ENCODE measurements at places on chromosomes 2 and 18.

DNA sequence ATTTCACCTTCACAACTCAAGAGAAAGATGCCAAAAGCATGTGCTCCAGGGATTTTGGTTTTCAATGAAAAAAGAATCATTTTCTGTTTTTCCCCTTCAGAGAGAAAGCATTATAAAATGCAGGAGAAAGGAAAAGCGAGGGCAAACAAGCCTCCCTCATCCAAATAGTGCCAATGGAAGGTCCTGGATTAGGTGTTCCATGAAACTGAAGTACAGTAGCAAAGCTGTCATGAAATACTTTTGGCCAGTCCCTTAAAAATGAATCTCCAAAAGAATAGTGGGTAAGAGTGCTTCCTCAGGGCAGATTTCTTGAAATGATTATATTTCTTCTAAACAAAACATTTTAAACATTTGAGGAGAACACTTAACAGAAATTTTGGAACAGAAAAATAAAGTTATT, 182.1 kb upstream of the FOSL2 start:
- no peak for DNase-seq

DNA sequence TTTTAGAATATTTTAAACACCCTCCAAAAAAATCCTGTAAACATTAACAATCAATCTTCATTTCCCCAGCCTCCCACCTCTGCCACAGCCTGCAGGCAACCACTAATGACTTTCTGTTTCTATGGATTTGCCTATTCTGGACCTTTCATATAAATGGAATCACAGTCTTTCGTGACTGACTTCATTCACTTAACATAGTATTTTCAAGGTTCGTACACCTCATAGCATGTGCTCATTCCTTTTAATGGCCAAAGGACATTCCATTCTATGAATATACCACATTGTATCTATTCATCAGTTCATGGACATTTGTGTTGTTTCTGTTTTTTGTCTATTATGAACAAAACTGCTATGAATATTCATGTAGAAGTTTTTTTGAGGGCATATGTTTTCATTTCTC, 48.5 kb downstream of the NAT8 start:
- DNase-seq: no peak

DNA sequence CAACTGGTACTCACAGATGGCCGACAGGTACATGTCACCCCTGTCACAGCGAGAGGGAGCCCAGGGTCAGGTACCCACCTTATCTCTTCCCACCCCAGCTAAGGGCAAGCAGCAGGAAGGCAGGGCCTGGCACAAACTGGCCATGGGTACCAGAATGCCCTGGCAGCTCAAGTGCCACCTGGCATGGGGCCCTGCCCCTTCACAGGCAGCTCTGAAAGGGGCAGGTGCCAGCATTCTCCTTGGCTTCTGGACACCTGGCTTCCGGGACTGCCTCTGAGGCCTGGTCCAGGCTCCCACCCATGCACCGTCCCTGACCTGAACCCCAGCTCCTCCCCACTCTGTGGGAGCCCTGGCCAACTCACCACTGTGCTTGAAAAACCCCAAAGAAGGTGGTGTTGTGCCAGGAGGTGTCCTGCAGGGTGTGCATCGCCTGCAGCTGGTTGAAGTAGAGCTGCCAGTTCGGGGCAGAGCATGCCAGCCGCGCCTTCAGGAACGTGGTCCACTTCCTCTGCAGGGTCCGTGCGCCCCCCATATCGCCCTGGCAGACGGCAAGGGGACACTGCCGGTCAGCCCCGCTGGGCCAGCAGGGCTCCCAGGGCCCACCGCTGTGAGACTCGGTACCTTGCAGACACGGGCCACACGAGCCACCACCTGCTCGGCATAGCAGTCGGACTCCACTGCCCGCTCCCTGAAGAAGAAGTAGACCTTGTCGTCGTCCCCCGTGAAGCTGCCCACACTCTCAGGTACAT, 5.4 kb downstream of the SEMA4C start:
- no peak for DNase-seq

DNA sequence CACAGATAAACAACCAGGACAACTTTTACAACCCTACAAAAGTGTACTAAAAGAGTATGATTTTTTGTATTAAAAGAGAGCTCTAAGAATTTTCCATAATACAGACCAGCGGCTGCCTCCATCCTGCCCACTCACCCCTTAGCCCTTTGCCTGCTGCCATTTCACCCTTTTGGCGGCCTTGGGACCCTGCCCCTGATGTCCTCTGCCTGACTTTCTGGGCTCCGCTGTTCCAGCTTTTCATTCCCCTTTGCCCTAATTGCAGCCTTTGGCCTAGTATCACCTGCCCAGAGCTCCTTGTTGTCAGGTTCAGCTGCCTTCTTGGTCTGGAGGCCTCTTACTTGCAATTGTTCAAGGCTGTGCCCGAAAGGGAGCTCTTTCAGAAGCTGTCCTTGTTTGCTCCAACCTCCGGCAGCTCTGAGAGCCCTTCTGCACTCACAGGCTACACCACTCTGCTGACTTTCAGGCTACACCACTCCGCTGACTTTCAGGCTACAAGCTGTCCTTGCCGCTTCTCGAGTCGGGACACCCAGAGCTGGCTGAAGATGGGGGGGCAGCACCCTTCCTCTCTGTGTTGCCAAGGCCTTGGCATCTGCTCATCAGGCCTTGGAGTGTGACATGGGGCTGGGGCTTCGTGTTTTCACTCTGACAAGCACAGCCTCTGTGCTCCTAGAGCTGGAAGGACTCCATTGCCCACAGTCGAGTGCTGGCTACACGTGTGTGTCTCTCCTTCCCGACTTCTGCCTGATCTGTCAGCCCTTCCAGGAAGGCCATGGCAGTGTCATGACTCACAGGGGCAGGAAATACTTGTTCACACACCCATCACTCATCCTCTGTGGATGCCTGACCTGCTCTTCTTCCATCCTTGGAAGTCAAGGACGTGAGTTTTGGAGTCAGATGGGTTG, 43.1 kb upstream of the HDAC4 start:
- peak; percentile 64 for DNase-seq

- DNase-seq: no peak
Measured at GRCh38 chr2:46388881-46389280, 90.5 kb upstream of the TMEM247 start.

- no peak for DNase-seq
Measured at GRCh38 chr2:143675021-143675420, 545.8 kb downstream of the ARHGAP15 start.

DNA sequence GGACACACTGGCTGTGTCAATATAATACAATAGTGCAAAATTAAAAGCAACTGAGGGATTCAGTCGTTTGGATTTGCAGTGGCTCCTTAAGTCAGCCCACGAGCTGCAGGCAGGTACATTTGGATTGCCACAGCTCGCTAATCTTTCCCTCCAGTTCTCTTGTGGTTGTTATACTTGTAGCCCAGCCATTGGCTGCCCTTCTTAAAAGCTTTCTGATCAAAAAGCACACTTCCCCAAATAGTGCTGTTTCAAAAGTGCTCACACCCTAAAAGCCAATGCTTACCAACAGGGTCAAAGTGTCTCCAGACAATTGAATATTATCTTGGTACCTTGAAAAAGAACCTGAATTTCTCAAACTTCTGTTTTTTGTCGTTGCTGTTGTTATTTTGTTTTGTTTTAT, 404.7 kb upstream of the FAM98A start:
- DNase-seq: no peak

DNA sequence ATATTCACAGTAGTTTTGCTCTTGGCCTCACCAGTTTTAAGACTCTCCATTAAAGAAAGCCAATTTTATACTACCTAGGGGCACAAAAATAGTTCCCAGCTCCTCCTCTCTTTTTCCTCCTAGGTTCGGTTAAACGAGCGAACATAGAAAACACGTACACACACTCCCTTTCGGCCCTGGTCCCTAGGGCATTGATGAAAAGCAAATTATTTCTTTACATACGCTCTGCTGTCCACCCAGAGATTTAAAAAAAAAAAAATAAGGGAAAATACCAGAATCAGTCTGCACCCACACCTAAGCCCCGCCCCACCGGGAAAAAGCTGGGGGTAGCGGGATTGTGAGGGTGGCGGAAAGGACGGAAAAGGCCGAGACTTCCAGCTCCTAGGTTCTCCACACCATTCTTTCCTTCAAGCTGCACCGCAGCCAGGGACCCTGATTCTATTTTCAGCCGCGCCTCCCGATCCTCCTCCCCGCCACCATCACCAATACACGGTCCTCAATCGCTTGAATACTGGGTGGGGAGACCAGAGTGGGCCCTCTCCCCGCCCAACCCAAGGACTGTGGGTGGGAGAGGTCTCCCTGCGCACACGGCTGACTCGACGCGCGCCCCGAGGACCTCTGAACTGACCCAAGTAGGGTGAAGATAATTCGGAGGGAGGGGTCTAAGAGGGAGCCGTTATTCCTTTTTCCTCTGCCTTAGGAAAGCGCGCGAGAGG, 769 bp downstream of the ATF2 start:
- DNase-seq: no peak

DNA sequence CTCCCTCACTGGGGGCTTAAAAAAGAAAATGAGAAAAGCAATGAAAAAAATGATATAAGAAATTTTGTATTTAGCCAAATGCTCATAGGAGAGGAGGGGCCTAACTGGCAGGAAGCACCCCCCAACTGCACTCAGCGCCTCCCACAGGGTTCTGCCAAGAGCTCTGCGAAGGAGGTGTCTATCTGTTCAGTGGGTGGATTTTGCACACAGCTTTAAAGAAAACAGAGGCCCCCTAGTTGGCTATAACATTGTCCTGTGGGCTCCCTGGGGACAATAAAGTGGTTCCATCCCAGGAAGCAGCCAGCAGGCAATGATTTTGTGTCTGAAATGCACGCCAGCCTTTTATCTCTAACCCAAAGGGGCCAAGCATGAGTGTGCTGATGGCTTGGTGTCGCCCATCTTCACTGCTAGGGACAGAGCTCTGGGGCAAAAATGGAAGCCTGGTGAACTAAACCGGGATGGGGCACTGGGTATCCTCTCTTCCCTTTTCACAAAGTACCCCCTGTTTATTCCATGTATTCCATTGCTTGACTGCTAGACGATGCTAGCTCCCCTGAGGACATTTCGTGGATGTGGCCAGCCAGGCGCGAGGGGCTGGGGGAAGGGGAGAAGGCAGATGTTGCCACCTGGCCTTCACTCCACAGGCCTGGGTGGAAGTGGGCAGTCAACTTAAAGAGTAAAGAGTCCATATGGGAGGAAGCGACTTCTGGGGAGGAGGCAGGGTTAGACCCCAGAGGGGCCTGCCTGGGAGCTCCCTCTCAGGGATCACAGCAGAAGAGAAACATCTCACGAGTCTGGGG, 205.7 kb downstream of the CYP26B1 start:
- peak; percentile 49 for DNase-seq

DNA sequence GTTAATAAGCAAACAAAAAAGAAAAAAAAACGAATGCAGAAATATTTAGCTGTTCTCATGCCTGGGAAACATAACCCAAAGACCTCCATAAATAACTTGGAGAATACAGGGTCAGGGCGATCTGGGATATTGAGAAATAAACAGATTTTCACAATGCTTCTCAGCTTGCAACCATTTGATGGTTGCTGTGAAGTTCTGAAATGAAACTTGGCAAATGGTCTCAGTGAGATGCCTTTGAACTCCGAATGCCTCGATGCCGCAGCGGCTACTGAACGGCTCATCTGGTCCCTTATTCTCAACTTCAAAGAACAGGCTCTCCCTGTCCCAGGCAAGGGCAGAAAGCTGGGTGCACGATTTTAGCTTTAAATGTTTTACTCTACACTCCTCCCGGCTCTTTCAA, 78.1 kb downstream of the ZNF516 start:
- peak; percentile 55 for DNase-seq

DNA sequence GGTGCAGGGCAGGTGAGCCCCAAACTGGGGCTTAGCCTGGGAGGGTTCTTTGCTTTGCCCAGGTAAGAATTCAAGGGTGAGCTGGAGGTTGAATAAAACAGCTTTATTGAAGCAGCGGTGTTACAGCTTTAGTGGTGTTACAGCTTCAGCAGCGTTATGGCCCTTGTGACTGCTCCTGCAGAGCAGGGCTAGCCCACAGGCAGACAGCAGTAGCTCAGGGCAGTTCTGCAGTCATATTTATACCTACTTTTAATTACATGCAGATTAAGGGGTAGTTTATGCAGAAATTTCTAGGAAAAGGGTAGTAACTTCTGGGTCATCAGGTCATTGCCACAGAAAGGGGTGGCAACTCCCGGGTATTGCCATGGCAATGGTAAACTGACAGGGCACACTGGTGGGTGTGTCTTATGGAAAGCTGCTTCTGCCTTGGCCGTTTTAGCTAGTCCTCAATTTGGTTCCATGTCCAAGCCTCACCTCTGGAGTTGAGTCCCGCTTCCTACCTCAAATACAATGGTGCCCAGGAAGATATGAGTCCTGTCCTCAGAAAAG, 78.2 kb downstream of the THNSL2 start:
- no peak for DNase-seq

- DNase-seq: no peak
Measured at GRCh38 chr2:203637471-203638167, 68.8 kb upstream of the CD28 start.

DNA sequence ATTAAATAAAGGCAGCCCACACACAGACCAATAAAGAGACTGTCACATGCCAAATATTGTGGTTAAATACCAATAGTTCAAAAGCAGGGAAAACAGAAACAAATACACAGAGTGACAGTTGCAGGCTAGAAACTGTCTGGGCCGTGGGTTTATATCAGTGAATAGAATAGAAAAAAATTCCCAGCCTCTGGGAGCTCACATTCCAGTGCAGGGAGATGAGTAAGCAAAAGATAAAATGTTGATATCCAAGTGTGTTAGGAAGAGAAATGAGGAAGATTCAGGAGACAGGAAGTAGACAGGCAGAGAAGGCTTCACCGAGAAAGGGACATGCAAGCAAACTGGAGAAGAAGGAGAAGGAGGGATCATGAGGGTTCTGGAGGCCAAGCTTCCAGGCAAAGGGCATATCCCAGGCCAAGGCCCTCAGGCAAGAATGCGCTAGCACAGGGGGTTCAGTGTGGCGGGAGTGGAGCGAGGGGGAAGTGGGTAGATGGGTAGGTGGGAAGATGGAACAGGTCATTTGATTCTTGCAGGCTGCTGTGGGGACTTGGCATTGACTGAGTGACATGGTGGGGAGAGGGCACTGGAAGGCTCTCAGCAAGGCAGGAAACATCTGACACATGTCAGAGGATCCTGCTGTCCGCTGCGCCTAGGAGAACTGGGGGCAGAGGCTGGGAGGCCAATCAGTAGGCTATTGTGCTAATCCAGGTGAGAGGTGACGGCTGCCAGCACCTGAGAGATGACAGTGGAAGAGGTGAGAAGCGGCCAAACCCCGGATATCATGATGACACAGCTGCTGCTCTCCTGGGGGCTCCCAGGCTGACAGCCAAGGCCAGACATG, 89.2 kb downstream of the ZBTB7C start:
- DNase-seq: no peak

GRCh38 chr2:25230948-25231311, 62.5 kb upstream of the POMC start:
- DNase-seq: no peak

All from Ammon's horn (tissue), 1 donor.